ENCODE measurements at places on chromosomes 5 and 9. TPM values are rescaled to one million over a fixed set of nuclear protein-coding genes. Genes with fewer than 3 reads are reported as not detected.

DNA sequence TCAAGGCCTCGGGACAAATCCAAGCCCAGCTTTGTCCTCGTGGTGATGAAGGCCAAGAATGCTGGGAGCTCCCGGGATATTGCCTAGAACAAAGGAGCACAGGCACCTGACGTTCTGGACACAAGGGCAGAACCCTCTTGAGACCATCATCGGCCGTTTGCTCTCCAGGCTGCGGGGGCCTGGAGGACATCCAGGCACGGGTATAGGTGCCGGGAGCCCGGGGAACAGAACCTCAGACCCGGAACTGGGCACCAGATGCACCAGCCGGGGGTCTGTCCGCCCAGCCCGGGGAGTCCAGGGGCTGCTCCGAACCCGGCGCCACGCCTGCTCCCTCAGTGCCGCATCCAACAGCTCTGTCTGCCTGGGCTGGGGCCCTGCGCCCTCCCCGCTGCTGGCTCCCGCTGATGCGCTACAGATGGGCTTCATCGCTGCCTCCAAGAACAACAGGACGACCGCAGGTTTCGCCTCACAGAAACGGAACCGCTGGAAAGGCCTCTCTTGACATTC lies 88.0 kb downstream of the ADAMTS2 start:
- DNase-seq: peak; percentile 70

QSOX2 gene
- total RNA-seq: 8.7 TPM

ARHGEF39 gene
- 0.45 TPM for total RNA-seq

GRCh38 chr5:160800375-160801275 lies 51.4 kb downstream of the ATP10B start:
- DNase-seq: no peak
